SJSA1 (cell line): ENCODE measurements at places on chromosomes 5 and 9. TPM values are rescaled to one million over a fixed set of nuclear protein-coding genes. Genes with fewer than 3 reads are reported as not detected.

DNA sequence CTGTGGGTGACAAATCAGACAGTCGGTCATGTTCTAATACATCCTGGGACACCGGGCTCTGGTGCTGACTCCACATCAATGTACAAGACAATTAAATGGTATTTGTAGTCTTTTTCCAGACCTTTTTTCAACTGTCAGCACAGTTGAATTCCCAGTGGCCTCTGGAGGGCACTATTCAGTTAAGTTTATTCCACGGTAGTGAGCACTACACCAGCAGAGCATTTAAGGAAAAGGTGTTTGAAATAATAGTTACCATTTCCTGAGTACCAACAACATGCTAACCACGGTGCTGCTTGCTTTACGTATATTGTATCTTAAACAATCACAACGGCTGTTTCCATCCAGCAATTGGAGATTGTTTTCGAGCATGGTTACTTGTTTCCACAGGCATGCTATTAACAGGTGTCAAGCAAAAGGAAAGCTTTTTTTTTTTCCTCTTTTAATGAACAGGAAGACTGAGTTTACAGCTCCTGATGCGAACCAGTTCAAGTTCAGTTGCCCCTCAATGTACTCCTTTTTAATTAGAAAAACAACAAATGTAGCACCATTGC is 186.7 kb downstream of the PDZD2 start:
- peak; percentile 35 for DNase-seq

DNA sequence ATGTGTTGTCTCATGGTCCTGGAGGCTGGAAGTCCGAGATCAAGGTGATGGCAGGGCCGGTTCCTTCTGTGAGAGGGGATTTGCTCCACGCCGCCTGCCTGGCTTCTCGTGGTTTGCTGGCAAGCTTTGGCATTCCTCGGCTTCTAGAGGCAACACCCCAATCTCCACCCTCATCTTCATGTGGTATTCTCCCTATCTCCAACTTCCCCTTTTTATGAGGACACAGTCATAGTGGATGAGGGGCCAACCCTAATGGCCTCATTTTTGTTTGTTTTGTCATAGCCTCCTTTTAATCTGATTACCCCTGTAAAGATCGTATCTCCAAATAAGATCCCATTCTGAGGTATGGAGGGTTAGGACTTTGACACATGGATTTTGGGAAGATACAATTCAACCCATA is 41.7 kb upstream of the CLK4 start:
- no peak for DNase-seq

DNA sequence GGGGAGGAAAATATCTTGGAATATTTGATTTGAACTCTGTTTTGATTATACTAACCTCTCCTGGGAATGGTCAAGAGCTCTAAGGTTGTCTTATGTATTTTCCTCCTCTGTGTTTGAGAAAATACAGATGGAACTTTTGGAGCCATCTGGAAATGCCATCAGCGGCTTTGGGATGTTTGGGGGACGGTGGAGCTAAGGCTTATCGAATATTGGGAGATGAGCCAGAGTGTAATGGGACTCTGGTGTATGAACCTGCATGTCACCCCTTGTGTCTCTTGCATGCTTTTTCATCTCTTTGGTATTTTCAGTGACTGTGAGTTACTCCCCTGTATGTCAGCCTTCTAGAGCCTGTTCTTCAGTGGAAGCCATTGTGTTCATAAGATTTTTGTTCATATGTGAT is 180.0 kb upstream of the OTULINL start:
- no peak for DNase-seq

The HNRNPAB gene
- 181 and 222 TPM in 2 replicates for total RNA-seq

GRCh38 chr5:177357146-177357458 is 622 bp upstream of the RGS14 start:
- DNase-seq: no peak
